Suprapubic skin (tissue), 4 donors: ENCODE measurements at places on chromosomes 16 and 17. TPM values are rescaled to one million over a fixed set of nuclear protein-coding genes. Genes with fewer than 3 reads are reported as not detected.

- no peak for DNase-seq
Measured at GRCh38 chr17:66746736-66747135, 88.2 kb upstream of the CACNG5 start.

DNA sequence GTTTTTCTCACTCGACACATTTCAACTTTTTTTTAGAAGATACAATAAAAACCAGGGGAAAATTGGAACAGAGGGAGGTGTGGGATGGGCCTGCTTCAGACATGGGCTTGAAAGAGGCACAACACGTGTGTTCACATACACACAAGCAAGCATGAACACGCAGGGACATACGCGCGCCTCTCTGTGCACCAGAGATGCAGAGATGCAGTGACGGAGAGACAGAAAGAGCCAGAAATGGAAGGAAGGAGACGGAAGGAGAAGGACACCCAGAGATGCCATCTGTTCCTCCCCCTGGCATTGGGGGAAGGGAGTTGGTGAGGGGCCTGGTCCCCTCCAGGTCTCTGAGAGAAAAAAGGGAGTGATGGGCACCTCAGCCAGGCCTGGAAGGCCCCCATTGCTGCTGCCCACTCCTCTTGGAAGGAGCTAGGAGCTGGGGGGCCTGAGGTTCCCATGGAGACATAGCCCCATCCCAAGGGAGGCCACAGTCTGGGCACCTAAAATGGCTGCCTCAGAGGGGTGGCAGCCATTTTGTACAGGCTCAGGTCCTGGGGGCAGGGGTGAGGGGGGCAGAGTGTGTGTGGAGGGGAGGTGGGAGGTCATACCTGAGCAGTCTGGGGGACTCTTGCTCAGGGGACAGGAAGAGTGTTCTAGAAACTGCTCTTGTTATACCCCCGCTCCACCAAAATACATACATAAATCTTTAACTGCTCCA lies 3.8 kb upstream of the NEUROD2 start:
- DNase-seq: peak; percentile 49

- no peak for DNase-seq
Measured at GRCh38 chr17:80644536-80644935, 99.9 kb downstream of the RPTOR start.

DNA sequence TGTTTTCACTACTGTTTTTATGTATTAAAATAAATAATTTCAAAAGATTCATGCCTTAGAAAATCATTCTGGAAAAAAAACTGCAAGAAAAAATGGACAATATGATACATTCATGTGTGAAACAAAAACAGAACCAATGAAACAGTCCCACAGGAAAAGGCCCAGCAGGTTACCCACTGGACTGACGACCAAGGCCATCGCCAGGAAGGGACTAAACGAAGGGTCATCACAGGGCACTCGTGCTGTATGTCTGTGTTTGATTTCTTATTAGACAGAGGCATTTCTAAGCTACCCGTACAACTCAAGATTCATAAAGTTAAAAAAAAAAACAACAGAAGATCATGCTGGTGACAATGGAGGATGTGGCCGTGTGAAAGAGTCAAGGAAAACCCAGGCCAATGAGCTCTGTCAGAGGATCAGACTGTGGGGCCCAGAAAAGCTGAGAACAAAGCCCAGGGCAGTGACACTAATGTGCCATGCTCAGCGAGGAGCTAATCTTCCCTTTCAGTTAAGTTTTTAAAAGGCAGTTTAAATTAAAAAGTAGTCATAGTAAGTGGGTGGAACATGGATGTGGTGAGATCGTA lies 31.8 kb downstream of the NSMCE1 start:
- no peak for DNase-seq

DNA sequence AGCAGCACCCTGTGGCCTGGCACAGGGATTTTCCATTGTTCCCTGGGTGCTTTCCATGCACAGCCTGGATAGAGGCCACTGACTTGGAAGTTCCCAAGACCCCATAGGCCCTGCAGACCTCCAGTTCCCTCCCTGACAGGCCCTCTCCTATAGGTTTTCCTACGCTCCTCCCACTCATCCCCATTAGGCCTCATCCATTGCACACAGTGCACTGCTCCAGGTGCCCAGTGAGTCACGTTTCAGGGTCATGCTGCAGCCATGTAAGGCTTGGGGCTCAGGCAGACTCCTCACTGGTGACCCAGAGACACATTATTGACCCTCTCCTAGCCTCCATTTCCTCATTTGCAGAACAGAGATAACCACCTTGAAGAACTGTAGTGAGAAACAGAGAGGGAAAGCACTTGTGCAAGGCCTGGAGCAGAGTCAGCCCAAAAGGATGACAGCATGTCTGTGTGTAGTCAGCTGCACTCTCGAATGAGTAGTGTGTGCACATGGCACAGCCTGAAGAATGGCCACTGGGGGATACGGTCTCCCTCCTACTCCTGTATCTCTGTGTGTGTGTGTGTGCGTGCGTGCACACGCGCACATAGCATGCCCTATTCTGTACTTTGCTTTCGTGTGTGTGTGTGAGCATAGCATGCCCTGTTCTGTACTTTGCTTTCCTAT lies 26.8 kb downstream of the DRC3 start:
- no peak for DNase-seq

- no peak for DNase-seq
Measured at GRCh38 chr16:31157136-31157535, 7.3 kb upstream of the PRSS36 start.

GRCh38 chr17:28471531-28472342 lies 1.7 kb upstream of the SLC13A2 start:
- DNase-seq: no peak

DNA sequence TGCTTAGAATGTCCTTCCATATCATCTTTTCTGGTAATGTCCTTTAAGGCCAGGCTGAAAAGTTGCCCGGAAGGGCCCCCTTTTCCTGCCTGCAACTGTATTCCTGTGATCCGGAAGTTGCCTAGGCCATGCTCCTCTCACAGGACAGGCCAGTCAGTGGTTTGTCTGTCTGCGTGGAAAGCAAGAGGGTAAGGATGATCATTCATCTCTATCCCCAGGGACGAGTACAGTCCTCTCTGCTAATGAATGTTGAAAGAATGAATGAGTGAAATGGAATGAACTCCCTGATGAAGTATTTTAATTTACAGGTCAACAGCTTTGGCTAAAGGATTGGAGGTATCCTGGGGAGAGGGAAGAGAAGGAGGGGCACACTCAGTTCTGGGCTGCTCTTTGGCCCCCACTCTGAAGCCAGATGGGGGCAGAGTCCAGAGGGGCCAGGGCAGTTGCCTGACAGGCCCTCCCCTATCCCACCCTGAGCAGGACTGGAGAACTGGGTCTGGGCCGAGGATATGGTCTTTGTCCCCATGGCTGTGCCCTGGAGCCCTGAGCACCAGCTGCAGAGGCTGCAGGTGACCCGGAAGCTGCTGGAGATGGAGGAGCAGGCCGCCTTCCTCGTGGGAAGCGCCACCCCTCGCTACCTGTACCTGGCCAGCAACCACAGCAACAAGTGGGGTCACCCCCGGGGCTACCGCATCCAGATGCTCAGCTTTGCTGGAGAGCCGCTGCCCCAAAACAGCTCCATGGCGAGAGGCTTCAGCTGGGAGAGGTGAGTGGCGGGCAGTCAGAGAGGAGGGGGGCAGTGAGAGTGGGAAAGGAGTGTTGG lies 3.2 kb downstream of the AOC3 start:
- DNase-seq: no peak

DNA sequence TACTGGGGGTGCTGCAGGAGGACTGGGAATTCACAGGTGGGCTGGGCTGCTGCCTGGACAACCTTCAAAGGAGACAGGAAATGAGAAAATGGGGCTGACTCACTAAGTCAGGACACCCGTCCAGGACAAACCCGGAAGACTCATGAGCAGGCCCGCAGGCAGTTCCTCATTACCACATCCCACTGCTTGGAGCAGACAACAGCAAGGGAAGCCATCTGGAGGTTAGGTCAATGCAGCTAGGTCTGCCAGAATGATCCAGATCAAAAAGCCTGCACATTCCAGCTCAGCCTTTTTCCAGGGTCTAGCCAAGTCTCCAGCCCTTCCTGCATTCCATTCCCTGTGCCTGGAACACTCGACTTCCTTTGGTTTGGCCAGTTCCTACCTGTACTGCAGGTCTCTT lies 536.5 kb upstream of the CDH11 start:
- no peak for DNase-seq

DNA sequence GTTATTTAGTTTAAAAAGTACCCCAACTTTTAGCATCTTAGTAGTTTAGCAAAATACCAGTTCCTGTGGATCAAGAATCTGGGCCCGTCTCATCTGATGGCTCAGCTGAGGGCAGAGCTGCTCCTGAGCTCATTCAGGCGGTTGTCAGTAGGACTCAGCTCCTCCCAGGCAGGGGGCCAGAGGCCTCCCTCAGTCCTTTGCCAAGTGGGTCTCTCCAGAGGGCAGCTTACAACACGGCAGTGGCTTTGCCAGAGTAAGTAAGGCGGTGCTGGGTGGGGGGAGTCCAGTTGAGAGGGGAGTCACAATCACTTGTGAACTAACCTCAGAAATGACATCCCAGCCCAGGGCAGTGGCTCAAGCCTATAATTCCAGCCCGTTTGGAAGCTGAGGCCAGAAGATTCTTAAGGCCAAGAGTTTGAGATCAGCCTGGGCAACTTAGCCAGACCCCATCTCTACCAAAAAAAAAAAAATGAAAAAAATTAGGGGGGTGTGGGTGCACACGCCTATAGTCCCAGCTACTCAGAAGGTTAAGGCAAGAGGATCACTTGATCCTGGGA lies 81.5 kb upstream of the MED9 start:
- no peak for DNase-seq

The MYO15A gene
- 0.23 TPM for total RNA-seq

The MYH11 gene
- 54.8 TPM for total RNA-seq

The RUNDC3A gene
- total RNA-seq: 15.2 TPM

The ZKSCAN2 gene
- 3.1 TPM for total RNA-seq

The CA10 gene
- total RNA-seq: not detected
